Left cardiac atrium (tissue), 4 donors: ENCODE measurements at places on chromosomes 2 and 18.

DNA sequence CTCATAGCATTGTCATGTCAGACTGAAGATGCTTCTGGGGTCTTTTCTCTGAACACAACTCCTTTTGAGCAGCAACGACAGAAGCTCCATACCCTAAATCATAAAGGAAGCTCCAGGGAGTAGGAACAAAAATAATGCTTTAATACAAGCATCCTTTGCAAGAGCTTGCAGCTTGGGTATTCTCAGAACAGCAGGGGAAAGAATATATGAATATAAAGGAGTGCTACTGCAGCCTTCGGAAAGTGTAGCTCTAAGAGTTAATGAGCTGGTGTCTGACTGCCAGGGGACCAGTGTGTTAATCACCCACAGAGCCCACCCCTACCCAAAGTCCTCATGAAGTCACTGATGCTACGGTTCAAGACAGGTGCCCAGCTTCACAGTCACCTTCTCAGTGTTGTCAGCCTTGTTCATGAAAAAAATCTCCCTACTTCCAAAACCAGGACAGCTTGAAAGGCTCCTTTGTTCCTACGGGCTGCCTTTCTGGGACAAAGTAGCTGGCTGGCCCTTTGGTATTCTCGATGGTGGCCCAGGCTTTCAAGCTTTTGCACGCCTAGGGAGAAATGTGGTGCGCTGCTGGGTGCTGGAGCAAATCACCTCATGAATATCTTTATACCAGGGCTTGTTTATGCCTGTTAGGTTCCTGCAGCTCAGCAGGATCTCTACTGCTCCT, 259.7 kb downstream of the CMPK2 start:
- DNase-seq, result no peak

GRCh38 chr2:205324355-205324754, 357.9 kb upstream of the NRP2 start:
- no peak for DNase-seq

GRCh38 chr2:27903018-27903417, 12.5 kb downstream of the BABAM2 start:
- no peak for DNase-seq

- no peak for DNase-seq
These were observed 31.3 kb upstream of the BIN1 start for GRCh38 chr2:127138281-127138680.

DNA sequence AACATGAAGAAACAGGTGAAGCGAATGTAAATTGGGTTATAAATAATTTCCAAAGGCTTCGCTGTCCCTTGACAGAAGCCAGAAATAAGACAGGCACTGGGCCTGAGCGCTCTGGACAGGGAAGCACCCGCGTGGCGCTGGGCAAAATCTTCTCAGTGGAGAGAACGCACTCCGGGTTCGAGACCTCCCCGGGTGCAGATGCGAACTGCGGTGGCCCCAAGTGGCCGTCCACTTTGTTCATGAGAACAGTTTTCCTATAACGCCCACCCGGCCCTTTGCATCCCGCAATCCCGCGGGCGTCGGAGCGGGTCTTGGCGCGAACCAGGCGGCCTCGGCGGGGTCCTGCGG, 651 bp upstream of the DPYSL5 start:
- no peak for DNase-seq

DNA sequence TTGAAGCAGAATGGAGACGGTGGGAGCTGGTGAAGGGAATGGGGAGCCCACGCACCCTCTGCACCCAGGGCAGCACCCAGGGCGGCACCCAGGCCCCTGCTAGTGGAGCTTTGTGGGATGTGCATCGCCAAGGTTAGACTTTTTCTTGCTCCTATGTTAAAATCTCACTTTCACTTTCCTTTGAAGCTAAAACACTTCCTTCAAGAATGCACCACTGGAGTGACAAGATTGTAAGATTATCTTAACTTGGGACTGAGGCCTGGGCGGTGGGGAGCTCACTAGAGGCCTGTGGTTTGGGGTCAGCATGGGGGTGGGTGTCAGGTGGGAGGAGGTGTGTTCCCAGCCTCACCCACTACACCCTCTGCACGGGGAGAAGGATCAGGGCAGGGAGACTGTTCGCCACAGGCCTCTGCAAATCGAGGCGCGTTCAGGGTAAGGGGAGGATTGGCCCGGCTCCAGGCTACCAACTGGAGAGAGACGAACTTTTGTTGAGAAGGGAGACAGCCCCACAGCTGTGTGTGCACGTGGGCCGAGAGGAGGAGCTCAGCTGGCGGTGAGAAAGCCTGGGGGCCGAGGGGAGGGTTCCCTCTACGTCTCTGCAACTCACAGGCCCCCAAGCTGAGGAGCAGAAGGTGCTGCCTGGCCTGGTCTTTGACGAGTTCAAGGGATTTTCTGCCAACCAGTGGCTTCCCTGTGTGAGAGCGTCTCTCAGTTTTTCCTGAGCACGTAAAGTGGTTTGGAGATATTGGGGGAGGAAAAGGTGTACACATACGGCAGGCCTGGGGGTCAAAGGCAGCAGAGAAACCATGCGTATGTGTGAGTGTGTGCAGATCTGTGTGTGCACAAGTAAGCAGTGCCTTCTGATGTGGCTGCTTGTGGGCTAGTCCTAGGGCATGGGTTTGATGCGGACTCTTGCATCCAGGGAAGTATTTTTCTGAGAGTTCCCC, 147.7 kb downstream of the KLHL29 start:
- no peak for DNase-seq

GRCh38 chr2:209121691-209122090, 302.2 kb upstream of the MAP2 start:
- DNase-seq, result no peak

GRCh38 chr2:48080534-48081316, 174.4 kb upstream of the FBXO11 start:
- no peak for DNase-seq

DNA sequence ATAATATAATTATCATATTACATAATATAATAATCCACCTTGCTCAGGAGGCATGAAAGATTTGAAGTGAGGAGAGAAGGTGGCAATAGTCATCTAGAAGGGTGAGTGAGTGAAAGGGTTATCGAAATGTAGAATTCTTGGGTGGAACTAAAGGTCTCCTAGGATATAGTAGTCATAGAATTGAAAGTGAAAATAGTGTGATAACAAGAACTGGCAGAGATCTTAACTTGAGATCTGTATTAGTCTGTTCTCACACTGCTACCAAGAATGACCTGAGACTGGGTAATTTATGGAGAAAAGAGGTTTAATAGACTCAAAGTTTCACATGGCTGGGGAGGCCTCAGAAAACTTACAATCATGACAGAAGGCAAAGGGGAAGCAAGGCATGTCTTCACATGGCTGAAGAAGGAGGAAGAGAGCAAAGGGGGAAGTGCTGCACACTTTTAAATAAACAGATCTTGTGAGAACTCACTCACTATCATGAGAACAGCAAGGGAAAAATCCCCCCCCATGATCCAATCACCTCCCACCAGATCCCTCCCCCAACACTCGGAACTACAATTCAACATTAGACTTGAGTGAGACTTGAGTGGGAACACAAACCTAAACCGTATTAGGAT, 351.5 kb downstream of the NR4A2 start:
- no peak for DNase-seq

GRCh38 chr18:13603304-13604019, 122.9 kb downstream of the FAM210A start:
- peak; percentile 24 for DNase-seq
